Activated CD8-positive, alpha-beta memory T cell treated with anti-CD3 and anti-CD28 coated beads for 1 hour (primary cell): ENCODE measurements at places on chromosomes 2 and 18.

- DNase-seq = peak; percentile 11
These were observed 1.8 kb upstream of the TCF4 start for GRCh38 chr18:55589625-55590291.

- no peak for DNase-seq
These were observed 234.4 kb downstream of the LPIN1 start for GRCh38 chr2:11980809-11981208.

DNA sequence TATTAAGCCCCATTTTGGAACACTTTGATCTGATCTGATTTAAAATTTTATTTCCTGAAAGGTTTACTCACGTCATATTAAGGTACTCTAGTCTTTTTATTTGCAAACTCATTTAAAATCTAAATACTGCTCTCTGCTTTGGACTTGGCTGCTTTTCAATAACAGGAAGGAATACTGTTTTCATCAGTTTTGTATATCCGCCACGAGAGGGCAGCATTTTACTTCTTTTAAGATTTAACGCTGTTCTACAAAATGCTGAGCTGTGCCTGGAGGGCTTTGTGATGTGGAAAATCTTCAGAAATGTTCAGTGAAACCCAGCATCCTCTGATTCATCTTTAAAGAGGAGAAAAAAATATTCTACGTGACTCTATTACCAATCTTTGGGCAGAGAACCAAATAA is 37.5 kb upstream of the SLC38A11 start:
- DNase-seq = no peak

- no peak for DNase-seq
These were observed 44.0 kb downstream of the METTL8 start for GRCh38 chr2:171389780-171390179.

- DNase-seq = peak; percentile 24
These were observed 23.5 kb upstream of the C18orf32 start for GRCh38 chr18:49510393-49511115.

DNA sequence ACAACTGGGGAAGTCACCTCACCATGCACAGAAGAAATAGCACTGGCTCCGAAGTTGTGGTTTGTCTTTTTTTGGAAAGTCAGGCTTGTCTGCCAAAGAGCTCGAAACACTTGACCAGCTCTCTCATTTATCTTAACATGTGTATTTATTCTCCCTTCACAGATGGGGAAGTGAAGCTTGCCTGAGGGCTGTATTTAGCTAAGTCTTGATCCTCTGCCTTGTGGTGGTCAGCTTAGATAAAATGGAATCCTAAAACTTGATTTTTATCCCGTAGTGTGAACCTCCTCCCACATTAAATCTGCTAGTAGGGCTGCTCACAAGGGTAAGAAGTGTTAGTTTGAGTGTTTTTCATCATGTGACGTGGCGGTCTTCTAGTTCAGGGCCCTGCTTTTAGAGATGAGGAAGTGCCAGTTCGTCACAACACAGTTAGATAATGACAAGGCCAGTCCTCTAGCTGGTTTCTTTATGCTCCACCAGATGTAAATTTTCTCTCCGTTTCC is 89.7 kb downstream of the TMEM247 start:
- no peak for DNase-seq

GRCh38 chr2:141844231-141844630 is 286.6 kb downstream of the LRP1B start:
- DNase-seq = no peak

DNA sequence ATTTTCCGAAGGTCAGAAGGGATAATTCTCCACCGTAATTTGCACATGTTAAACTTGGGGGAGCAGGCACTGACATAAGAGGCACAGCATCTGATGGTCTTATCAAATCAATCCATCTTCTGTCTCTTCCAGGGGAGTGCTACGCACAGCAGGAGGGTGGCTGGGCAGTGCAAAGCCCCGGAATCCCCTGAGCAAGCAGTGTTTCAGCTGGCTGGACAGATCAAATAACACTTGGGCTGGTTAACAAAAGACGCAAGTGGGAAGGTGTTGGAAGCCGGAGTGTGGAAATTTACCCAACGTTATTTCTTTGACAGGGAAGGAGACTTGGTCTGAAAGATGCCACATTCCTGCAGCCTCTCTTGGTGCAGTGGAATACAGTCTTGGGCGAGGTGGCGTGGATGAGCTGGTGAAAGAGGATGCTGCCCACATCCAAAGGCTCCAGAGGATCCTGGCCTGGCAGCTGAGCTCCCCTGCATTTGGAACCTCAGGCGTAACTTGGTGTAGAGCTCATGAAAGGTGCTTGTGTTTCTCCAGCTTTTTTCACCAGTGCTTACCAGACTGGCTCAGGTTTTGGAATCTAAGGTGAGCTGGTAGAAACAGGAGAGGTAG is 103.0 kb downstream of the MAPK4 start:
- no peak for DNase-seq

DNA sequence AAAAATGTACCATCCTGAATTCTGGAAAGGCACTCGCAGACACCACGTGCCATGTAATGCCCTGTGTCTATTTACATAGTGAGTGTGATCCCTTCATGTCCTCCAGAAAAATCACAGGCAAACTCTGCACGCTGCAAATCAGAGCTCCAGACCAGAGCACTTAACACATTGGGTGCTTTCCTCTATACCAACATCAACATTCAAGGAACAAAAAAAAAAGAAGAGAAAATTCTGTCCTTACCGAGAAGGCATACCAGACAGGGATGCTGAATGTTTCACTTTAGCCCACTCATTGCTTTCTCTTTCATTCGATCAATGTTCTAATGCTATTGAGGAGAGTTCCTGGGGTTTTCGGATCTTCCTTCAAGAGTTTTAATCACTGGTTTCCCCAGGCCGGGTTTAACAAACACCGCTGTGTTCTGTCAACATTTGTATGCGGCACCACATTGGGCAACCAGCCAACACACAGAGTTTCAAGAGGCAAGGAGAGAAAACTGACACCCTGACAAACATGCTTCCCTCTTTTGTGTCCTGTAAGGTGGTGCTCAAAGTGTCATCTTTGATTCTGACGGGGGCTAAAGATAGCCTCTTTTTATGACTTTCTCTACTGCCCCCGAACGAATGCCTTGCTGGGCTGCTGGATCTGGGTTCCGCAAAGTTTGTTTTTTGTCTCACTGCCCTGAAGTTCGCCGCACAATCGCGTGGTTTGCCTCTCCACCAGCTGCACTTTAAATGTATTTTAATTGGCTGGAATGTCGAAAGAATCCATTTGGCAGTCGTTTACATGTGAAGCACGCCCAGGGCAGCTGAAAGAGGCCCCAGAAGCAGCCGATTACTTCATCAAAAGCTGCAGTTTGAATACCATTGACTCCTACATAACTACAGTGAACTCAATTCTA is 106.4 kb upstream of the NCKAP5 start:
- no peak for DNase-seq

DNA sequence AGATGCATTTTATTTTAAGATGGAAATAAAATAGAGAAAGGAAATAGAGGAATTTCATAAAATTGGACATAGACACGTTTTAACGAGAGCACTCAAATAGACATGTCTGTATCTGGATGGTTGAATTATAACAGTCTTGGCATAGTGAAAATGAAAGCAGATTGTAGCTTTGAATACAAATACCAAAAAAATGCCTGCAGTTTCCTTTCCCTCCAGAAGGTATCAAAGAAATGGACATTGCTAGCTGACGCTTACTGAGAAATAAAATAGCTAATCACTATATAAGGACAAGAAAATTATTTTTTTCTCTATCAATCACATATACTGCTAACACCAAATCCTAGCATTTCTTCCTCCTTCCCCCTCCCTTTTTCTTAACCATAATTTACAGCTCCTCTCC is 11.4 kb upstream of the MAPRE2 start:
- no peak for DNase-seq

- no peak for DNase-seq
These were observed 140.5 kb downstream of the ZNF236 start for GRCh38 chr18:76962851-76963250.

DNA sequence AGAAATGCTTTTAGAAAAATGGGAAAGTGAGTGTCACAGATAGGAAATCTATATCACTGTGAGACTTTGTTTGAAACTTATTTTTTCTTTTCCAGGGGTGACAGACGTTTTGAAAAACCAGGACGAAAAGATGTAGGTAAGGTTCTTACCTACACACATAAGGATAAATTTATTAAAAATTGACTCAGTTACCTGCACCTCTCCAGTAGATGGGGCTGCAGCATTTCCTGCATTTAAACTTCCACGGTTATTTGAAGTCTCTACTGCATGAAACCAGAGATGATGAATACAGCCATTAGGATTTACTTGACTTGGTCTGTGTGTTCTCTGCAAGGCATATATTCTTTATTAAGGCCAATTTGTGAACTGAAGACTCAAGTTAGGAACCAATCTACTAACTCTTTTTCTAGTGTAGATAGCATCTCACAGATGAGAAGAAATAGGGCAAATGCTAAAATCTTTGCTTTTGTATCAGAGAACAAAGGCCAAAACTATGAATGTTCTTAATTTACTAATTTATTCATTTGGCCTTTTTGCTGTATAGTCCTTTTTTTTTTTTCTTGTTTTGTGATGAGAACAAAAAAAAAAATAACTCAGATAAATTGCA is 15.0 kb downstream of the KCNJ13 start:
- no peak for DNase-seq

DNA sequence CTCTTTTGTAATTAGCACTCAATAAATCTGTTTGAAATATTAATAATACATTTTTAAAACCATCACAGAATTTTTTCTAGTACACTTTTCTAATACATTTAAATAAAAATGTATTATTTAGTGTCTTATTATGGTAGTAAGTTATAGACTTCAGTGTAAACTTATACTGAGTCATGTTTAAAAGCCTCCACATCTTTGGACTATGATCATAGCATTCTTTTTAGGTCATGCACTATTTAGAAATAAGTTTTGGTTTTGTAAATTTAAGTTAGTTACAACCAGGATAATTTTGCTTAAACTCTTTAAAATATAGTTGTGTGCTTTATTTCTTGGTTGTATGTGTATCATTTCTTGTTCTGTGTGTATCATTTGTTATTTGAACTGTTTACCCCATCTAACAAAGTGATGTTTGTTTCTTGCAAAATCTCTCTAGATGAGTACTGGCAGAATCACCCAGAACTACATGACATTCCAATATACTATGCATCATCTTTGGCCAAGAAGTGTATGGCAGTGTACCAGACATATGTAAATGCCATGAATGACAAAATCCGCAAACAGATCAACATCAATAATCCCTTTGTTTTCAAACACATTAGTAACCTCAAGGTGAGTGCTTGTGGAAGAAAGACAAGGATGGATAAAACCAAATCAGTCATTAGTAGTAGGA is 16.7 kb downstream of the CPSF3 start:
- DNase-seq = no peak

- no peak for DNase-seq
These were observed 91.2 kb downstream of the MTA3 start for GRCh38 chr2:42659609-42660008.

GRCh38 chr18:62287781-62288664 is 37.1 kb upstream of the TNFRSF11A start:
- no peak for DNase-seq

GRCh38 chr2:206887745-206888144 is 51.6 kb upstream of the CPO start:
- DNase-seq = no peak

- no peak for DNase-seq
These were observed 30.9 kb downstream of the RALBP1 start for GRCh38 chr18:9506046-9506792.

DNA sequence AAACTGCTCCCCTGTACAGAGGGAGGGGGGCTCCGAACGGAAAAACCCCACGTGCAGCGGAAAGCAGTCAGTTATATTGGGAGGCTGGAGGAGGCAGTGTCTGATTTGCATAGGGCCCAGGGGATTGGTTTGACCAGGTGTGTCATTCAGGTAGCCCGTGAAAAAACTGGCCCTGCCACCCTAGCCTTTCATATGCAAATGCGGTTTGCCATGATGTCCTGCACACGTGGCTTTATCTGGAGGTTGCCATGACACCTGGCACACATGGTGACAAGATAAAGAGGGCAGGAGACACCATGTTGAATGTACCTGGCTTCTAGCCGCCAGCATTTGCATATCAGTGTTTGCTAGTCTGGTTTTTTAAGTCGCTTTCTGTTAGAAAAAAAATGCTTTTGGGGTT is 20.5 kb downstream of the SLC25A52 start:
- no peak for DNase-seq

GRCh38 chr2:176692533-176692932 is 423.3 kb downstream of the MTX2 start:
- no peak for DNase-seq

DNA sequence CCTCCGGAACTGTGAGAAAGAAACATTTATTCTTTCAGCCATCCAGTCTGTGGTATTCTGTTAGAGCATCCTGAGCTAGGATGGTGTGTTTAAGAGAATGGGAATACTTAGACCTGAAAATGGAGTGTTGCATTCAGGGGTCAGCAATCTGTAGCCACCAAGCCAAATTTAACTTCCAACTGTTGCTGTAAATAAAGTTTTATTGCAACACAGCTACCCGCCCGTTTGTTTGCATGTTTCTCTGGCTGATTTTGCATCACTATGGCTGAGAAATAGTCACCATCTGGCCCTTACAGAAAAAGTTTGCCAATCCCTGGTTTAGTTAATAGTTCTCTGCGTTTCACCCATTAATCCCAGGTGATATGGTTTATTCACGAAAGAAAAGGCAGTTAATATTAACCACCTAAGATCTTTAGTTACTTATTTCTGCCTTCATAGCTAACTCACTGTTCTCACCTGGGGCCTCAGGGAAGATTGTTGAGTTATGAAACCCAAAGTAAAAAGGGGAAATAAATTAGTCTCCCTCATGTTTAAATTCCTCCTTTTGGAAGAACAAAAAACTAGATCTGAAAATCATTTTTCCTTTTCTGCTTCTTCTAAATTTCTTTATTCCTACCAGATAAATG is 9.5 kb upstream of the CYS1 start:
- DNase-seq = no peak

DNA sequence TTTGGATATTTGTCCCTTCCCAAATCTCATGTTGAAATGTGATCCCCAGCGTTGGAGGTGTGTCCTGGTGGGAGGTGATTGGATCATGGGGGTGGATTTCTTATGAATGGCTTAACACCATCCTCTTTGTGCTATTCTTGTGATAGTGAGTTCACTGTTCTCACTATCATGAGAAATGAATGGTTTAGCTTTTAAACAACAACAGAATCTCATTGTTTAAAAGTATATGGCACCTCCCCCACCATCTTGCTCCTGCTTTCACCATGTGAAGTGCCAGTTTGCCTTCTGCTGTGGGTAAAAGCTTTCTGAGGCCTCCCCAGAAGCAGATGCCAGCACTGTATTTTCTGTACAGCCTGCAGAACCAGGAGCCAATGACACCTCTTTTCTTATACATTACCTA is 38.1 kb downstream of the KIAA1328 start:
- DNase-seq = no peak

GRCh38 chr2:101559551-101559950 is 84.6 kb upstream of the RFX8 start:
- no peak for DNase-seq
